ENCODE measurements at places on chromosomes 12 and 14. TPM values are rescaled to one million over a fixed set of nuclear protein-coding genes. Genes with fewer than 3 reads are reported as not detected.
A peak's percentile ranks its signal among the peaks of the same experiment; 100 is the strongest.

DNA sequence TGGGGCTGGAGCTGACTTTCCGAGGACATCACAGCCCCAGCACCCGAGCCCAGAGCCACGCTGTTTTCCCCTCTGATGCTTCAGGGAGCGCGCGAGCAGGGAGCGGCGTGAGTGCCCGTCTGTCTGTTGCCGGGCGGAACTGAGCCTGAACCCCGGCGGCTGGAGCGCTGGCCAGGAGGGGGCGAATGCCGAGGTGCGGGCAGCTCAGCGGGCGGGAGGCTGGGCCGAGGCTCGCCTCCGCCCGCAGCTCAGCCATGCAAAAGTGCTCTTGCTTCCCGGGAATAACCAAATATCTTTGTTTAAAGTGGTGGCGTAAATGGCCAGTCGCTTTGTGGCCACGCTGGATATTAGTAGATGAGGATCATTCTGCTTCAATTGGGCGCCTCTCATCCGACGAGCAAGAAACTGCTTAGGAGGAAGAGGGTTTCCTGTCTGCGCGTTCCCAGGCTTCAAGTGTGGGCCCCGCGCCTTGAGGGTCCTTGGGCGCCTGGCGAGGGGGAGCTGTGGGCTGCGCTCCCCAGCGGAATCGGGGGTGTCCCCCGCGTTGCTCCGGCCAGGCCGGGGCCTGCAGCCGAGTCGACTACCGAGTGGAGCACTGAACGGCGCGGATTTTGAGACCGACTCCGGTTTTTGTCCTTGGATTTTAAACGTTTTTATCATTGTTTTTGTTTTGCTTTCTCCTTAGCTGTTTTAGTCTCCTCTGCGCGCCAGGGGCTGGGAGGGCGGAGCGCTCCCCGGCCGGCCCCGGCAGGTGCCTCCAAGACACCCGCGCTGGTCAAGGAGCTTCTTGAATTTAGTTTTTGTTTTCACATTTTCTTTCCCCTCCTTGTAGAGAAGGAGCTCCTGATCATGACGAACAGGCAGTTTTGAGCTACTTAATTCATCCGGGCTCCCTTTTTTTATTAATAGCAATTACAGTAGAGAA, 831 bp upstream of the NKX2-1 start:
- DNase-seq: no peak

Gene CD69
- 120 TPM for total RNA-seq

Gene CACNA2D4
- 11.7 TPM for total RNA-seq

DNA sequence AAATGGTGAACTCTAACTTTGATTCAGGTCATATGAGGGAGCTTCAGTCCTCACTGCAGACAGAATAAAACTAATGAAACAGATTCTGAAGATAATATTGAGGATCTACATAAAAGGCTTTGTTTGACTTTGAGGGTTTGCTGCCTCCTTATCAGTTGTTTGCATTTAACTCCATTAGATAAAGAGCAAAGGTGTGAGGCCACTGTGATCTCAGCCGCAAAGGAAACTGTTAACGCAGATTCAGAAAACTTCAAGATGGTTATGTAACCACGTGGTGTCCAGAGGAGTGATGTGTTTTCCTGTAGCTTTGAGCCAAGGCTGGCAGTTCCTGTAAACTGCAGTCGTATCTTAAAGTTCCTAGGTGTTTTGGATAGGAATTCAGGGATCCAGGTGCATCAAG, 67.8 kb downstream of the METTL25 start:
- DNase-seq: no peak

- DNase-seq: no peak
Measured at GRCh38 chr12:108116254-108116653, 12.8 kb upstream of the WSCD2 start.

Gene GALNT6
- total RNA-seq: 15.8 TPM

- no peak for DNase-seq
Measured at GRCh38 chr14:68877993-68878575, 85.2 kb upstream of the ZFP36L1 start.

- no peak for DNase-seq
Measured at GRCh38 chr12:86719381-86719780, 463.2 kb upstream of the MGAT4C start.

DNA sequence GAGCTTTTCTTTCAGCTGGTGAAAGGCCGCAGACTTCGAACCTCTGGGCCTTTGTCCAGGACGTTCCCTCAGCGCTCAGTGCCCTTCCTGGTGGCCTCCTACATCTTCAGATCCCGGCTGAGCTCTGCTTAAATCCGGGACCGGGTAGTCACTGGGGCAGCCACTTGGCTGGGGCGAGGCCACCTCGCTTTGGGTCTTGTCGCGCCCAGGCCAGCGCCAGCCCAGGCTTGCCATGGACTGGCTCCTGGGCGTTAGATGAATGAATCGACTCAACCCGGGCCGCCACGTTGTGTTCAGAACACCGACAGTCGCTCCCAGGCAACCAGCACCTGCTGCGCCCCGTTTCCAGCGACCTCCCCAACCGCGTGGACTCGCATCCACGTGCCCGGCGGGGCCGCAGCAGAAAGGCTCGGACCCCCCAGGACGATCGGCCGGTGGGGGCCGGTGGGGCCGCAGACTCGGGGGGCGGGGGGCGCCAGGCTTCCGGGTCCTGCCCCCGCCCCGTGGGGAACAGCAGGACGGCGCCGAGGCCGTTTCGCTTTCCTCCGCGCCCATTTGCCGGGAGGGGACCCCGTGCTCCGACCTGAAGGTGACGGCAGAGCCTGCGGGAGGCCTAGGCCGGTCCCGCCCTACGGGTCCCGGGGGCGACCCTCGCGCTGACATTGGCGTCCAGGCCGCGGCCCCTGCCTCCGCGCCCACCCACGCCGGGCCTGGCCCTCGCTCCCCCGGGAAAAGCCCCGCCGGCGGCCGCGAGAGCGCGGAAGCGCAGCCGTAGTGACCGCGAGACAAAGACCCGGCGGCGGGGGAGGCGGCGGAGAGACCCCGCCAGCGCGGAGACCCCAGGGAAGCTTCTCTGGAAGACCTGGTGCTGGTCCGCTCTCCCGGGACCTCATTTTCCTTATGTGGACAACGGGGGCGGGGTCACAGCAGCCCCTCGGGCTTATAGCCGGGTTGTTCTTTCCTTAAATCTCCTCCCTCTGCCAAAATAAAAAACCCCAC, 37.3 kb upstream of the RCOR1 start:
- DNase-seq: peak; percentile 63

Gene ERG28
- 26.8 TPM for total RNA-seq

DNA sequence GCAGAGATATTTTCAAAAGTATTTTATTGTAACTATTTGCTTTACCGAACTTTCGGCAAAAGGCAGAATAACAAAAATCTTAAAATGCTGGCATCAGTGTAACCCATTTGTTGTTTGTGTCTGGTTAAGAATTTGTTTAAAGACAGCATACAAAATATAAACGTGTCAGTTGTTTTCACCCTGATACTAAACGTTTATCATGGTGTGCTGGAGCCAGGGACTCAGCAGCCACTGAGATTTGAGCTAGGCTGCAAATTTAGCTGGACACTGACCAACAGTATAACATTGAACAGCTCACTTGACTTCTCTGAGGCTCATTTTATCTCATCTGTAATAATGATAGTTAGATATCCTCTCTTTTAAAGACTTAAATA, 183.7 kb downstream of the TMTC3 start:
- DNase-seq: no peak

DNA sequence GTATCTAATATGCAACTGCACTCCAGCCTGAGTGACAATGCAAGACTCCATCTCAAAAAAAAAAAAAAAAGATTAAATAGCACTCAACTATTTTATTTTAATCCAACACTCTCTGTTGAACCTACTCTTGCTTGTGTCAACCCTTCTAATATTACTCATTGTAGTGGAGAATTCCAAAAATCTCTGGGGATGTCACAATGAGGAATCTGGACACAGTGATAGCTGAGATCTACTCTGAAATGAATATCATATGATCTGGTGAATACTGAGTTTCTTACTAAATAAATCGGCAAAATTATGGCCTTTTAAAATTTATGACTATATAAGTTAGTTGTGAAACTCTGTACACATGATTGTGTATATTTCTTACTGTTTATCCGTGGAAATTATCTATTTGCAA, 418.2 kb downstream of the BCAT1 start:
- no peak for DNase-seq

Gene RTL1
- total RNA-seq: not detected

DNA sequence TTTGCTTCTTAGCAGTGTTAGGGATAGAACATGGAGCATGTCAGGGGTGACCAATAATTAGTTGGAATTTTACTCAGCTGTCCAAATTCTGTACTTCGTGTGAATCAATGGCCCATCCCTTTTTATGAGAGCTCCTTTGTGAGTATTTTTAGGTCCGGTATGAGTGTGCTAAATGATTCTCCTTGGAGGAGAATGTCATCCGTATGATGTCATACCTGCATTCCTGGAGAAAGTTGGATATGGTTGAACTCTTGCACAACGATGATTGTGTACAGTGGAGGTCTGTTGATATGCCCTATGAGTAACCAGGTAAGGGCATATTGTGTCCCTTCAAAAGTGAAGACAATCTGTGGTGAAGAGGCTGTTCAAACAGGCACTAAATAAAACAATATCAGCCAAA, 400.8 kb downstream of the GXYLT1 start:
- DNase-seq: no peak

GRCh38 chr12:80925237-80925636, 12.5 kb downstream of the LIN7A start:
- no peak for DNase-seq

All from activated CD4-positive, alpha-beta memory T cell treated with anti-CD3 and anti-CD28 coated beads for 36 hours (primary cell).